Left lung (tissue), 14 donors: ENCODE measurements at places on chromosomes 16 and 17. TPM values are rescaled to one million over a fixed set of nuclear protein-coding genes. Genes with fewer than 3 reads are reported as not detected.
A peak's percentile ranks its signal among the peaks of the same experiment; 100 is the strongest.

DVL2 gene
- total RNA-seq, result 36.9 TPM

SLC2A4 gene
- total RNA-seq, result 0.60 TPM

GRAP gene
- 5.4 TPM for total RNA-seq

TBC1D3K gene
- not detected for total RNA-seq

RASL10B gene
- 0.52 TPM for total RNA-seq

NARF gene
- total RNA-seq, result 52.4 TPM

AFMID gene
- 38.6 TPM for total RNA-seq

GRCh38 chr17:36777118-36777517 is 160.2 kb upstream of the LHX1 start:
- no peak for DNase-seq

DNA sequence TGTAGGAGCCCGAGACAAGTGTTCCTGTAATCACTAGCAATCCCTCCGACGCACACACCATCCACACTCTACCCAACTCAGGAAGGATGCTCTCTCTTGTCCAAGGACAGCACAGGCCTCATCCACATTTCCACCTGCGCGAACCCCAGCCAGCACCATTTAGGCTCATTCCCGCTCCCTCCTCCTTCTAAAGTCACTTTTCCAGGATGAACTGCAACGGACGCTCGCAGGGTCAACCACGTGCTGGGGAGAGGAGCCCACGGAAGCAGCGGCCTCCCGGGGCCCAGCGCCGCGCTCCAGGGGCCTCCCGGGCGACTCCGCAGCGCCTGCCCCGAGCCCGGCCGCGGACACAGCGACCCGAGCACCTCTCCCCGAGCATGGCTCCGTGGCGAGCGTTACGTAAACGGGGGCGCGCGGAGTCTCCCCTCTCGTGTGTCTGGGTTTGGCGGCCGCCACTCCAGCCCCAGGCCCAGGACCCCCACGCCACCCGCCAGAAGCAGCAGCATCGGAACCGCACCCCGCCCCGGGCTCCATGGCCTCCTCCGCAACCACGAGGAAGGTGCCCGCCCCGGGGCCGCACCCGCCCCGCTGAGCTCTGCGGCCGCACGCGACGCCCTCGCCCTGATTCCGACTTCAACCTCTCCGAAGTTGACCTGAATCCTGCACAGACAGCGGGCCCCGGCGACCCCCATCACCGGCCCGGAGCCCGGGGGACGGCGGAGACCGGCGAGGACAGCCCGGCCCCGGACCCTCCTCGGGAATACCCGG is 668 bp downstream of the USP36 start:
- DNase-seq, result peak; percentile 22

DNA sequence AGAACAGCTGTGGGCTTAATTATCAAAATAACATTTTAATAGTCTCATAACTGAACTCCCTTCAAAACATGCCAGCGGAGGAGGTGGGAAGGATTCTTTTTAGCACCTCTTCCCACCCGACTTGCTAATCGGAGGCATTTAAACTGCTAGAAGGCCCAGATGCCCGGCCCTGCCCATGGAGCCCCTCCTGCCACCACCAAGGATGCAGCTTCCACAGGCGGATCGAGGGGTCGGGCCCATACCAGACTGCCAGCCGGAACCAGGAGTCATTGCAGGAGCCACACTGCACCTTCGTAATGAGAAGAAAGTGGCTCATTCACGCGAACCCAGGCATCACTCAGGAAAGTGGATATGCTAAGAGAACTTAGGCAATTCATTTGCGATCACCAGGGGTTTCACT is 201.2 kb downstream of the C16orf78 start:
- DNase-seq, result no peak

DNA sequence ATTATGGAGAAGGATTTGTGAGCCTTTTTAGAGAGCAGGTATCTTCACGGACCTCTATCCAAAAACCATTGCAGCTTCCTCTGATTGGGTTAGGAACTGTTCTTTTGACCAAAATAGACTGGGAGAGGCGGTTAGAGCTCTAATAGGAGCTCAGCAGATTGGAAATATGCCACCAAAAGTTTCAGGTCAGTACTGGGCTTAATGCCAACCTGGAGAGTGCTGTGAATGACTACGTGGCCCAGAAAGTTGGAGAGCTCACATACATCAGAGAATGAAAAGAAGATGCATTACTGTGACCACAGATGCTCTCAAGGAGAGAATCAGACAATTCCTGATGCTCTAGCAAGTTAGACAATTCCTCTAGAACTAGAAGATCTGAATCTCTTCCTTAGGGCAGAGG is 86.5 kb downstream of the ABCA8 start:
- DNase-seq, result no peak

DNA sequence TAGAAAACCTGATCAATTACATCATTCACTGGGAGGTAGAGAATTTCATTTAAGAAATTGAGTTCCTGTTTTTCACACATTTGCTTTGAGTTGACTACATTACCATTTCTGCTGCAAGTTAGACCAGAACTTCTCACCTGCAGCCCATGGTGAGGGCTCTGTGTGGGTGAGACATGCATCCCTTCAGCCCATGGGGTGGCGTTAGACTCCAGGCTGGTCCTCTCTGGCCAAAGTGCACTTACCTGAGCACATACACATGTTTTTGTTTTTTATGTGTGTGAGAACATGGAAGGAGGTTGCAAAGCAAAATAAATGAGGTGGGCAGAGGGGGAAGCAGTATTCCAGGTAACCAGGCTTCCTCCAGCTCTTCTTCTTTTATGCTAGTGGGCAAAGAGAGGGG is 470.2 kb downstream of the PMP22 start:
- no peak for DNase-seq

- DNase-seq, result peak; percentile 72
These were observed 17.3 kb upstream of the EEF2K start for GRCh38 chr16:22188595-22189442.

DNA sequence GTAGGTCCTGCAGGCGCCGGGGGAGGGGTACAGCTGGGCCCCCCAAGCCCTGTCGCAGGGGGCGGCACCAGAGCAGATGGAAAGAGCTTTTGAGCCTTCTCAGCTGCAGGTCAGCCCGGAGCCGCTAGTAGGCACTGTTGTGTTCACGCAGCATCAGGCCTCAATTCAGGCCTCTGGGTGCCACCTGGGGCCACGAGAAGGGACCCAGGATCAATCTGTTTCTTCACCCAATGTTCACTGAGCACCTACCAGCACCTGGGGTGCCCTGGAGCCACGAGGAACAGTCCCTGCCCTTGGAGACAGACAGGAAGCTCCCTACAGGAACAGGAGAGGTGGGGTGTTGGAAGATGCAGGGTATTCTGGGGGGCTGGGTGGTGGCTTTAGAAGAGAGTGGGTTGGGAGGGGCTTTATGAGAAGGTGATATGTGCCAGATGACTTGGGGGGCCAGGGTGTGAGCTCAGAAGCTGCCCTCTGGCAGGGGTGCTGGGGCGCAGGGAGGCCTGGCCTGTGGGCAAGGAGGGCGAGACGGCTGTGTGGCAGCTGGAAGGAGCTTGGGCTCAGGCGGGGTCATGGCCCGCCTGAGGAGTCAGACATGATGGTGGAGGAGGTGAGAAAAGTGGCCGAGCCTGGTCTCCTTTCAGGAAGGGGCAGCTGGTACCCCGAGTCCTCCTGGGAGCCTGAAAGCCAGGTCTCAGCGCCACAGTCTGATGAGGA is 121.9 kb upstream of the GSE1 start:
- no peak for DNase-seq

- DNase-seq, result no peak
These were observed 83.2 kb downstream of the LITAF start for GRCh38 chr16:11503566-11503965.

GRCh38 chr16:14302031-14302398 is 230.9 kb downstream of the MRTFB start:
- peak; percentile 53 for DNase-seq

DNA sequence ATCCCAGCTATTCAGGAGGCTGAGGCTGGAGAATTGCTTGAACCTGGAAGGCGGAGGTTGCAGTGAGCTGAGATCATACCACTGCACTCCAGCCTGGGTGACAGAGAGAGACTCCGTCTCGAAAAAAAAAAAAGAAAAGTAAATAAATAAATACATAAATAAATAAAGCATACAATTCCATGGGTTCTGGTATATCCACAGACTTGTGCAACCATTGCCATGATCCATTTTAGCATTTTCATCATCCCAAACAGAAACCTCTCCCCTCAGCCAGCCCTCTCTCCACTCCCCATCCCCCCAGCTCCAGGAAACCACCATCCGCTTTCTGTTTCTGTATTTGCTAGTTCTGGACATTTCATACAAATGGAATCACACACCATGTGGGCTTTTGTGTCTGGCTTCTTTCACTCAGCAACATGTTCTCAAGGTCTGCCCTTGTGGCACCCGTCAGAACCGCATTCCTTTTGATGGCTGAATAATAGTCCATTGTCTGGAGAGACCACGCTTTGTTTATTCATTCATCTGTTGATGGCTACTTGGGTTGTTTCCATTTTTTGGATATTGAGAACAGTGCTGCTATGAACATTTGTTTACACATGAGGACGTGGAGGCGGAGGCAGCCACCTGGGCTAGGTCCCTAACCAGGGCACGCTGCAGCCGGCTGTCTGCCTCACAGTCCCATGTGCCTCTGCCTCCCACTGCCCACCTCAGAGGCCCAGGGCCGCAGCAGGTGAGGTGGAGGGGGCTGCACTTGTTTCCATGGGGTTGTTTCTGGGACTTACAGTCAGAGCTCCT is 76.2 kb downstream of the NT5M start:
- DNase-seq, result peak; percentile 71

- no peak for DNase-seq
These were observed 17.4 kb downstream of the NGFR start for GRCh38 chr17:49512296-49513043.

DNA sequence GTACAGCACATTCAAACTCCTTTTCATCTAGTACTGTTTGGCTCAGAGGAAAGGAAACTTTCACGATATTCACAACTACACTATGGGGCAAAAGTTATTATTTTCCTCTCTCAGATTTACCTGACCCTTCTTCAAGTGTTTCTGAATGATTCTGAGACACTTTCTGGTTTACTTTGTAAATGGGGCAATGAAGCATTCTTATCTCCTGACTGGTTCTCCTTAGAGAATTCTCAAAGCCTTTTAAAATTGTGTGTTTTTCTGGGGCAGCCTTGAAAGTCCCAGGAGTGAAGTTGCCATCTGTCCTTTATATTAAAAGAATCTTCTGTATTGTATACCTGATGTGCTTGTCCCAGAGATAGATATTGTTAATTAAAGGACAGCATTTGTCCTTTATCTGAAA is 264.9 kb downstream of the FTO start:
- DNase-seq, result no peak

DNA sequence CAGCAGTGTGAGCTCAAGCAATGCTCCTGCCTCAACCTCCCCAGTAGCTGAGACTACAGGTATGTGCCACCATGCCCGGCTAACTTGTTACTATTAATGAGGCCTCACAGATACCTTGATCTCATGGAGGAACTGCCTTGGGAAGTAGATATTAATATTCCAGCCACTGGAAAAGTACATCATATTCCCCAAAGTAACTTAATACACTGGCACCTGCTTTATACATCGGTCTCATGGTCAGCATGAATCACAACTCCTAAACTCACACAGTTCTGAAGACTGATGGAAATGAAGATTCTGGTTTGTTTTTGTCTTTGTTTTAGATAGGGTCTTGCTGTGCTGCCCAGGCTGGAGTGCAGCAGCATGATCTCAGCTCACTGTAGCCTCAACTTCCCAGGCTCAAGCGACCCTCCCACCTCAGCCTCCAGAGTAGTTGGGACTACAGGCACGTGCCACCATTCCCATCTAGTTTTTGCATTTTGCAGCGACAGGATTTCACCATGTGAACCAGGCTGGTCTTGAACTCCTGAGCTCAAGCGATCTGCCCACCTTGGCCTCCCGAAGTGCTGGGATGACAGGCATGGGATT is 28.2 kb downstream of the ADCY9 start:
- no peak for DNase-seq

GRCh38 chr16:77085981-77086380 is 105.0 kb upstream of the MON1B start:
- DNase-seq, result no peak

GRCh38 chr17:17824119-17824782 is 12.5 kb downstream of the SREBF1 start:
- no peak for DNase-seq

DNA sequence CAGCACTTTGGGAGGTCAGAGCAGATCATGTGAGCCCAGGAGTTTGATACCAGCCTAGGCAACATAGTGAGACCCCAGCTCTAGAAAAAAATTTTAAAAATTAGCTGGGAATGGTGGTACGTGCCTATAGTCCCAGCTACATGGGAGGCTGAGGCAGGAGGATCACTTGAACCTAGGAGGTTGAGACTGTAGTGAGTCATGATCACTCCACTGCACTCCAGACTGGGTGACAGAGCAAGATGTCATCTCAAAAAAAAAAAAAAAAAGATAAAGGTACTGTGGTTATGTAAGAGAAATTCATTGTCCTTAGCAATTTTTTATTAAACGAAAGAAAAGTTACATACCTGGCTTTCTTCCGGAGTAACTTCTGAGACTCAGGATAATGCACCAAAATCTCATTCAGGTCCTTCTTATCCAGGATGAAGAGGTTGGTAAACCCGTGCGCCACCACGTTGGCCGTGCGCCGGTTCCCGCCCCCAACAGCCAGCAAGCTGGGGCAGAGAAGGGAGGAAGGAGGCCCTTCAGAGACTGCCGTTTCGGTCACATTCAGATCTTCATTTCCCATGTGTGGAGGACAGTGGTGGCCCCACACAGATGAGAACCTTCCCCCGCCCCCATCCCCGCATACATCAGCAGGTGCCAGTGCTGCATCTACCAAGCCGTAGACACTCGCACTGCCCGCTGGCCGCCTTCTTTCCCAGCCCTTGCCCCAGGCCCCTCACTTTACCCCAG is 73.7 kb downstream of the CNGB1 start:
- DNase-seq, result no peak

- DNase-seq, result no peak
These were observed 29.0 kb downstream of the SRL start for GRCh38 chr16:4212934-4213296.

DNA sequence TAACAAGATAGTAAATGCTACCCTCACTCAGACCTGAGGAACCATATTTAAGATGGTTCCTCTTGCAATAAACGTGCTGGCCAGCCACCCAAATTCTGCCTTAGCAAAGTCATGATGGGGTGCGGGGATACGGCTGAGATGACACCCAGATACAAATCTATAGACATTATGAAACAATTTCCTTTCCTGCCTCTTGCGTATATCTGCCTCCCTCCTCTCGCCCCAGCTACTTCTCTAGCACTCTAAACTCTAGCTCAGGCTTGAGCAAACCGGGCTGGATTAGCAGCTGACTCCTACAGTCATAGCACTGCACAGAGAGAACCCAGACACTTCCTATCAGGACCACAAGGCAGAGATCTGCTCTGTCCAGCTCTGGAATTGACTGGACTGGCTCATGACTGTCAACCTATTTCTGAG is 22.3 kb downstream of the CD300LF start:
- no peak for DNase-seq
